Stimulated activated CD4-positive, alpha-beta T cell treated with anti-CD3 and anti-CD28 coated beads, Interleukin-12 subunit alpha, Interleukin-12 subunit beta, amount 100 ng/mL, for 24 hours (primary cell): ENCODE measurements at places on chromosomes 7 and 10.

GRCh38 chr10:9254353-9254752 lies 1199.9 kb downstream of the GATA3 start:
- no peak for DNase-seq

DNA sequence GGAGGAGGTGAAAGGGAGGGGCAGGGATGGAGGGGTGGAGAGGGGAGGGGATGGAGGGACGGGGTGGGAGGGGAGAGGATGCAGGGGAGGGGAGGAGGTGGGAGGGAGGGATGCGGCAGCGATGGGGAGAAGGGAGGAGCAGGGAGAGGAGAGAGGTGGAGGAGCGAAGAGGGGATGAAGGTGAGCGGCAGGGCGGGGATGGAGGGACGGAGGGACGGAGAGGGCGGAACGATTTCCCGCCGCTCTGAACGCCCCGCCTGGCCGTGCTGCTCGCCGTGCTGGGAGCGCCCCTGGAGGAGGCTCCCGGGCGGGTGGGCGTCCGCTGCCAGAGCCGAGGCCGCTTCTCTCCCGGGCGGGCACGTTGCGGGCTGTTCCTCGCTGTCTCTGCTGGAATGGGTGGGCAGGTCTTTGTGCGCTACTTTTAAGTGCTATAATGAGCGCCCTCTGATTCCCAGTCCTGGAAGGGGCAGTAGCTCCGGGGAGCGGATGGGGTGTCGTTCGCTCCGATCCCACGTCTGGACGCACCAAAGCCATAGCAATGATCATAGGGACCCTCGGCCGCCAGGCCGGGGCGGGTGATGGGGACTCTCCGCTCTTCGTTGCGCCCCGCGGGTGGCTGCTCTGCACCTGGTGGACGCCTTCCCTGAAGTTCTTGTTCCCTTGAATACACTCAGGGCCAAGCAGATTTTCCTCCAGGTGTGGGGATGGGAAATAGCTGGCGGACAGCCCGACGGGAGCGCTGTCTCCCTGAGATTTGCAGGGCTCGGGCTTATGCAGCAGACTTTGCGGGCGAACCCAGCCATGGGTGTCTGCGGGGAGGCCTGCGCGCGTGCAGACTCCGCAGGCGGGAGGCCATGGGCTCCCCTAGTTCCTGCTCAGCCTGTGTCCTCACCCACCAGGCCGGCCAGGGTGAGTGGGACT lies 81.1 kb upstream of the CPXM2 start:
- no peak for DNase-seq

- no peak for DNase-seq
Observed at GRCh38 chr10:102324061-102324460, 71.4 kb upstream of the NFKB2 start.

GRCh38 chr10:61855771-61856170 lies 45.7 kb upstream of the ARID5B start:
- no peak for DNase-seq

DNA sequence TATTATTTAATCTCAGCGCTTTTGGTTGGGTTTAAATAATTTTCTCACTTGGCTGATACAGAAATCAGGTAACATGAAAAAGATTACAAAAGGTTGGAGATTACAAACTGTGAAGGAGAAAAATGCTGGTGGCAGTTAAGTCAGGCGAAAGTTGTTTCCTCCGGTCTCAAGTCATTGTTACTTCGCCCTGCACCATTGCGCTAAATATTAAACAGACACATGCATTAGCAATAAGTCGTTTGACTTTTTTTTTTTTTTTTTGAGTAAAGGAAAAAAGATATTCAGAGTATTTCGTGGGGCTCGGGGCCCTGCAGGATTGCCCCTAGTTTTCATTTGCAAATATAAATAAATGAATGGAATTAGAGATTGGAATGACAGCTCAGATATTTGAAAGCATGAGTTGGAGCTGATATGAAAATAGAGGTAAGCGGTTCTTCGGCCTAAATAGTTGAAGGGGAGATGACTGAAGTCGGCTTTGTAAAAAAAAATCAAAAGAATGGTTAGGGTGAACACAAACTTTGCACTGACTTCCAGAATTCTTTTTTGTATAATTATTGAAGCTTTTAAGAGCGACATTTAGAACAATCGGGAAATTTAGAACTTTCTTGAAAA lies 914 bp downstream of the SDHAF3 start:
- no peak for DNase-seq

DNA sequence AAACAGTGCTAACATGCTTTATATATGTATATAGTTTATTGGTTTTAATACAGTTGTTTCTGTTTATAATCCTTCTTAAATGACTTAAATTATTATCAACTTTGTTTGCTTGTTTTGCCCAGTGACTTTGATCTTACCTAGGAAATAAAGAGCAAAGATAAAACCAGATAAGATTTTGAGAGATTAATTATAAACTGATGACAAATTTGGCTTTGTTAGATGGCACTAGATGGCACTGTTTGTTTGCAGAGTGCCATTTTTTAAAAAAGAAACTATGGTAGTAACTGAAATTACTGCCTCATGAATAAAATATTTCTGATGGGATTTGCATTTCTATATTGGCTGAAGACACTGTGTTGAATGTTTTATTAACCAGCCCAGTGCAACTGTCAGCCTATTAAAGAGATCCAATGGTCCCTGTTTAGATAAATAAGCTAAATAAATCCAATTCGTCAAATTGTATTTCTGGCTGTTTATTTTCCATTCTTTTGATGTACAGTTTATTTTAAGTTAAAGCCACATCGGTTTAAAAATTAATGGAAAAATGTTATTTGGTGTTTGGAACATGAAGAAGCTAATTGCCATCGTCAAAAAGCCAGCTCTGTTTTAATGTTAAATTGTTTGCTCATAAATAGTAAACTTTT lies 28.7 kb downstream of the VTI1A start:
- DNase-seq, result no peak

DNA sequence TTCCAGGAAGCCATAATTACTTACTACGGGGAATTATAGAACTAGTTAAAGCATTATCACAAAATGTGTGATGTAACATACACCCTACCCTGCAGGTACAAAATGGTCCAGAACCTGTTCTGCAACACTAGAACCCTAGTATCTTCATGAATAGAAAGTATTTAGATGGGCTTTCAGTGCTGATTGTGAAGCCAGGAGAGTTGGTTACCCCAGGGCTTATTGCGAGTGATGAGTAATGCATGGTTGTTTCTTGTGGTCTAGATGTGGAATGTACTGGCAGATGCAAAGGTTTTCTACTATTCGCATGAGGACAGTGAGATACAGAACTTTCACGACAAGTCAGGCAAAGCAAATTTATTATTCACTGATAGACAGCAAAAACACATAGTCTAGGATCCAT lies 33.6 kb upstream of the AGR3 start:
- DNase-seq, result no peak

- no peak for DNase-seq
Observed at GRCh38 chr10:36341471-36341870, 699.4 kb upstream of the FZD8 start.

GRCh38 chr7:55493408-55493807 lies 78.9 kb downstream of the VOPP1 start:
- no peak for DNase-seq

DNA sequence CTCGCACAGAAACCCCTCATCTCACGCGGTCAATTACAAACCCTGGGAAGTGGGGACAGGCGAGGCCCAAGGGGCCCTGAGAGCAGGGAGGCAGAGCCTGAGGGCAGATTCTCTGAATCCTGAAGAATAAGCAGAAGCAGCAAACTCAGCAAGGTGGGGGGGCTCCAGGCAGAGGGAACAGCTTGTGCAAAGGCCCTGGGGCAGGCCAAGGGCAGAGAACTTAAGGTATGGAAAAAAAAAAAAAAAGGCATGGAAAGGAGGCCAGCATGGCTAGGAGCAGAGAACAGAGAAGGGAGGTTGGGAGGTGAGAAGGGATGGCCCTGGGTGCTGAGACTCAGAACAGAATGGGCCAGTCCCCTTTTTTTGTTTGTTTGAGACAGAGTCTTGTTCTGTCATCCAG lies 32.8 kb upstream of the TNRC18 start:
- no peak for DNase-seq

DNA sequence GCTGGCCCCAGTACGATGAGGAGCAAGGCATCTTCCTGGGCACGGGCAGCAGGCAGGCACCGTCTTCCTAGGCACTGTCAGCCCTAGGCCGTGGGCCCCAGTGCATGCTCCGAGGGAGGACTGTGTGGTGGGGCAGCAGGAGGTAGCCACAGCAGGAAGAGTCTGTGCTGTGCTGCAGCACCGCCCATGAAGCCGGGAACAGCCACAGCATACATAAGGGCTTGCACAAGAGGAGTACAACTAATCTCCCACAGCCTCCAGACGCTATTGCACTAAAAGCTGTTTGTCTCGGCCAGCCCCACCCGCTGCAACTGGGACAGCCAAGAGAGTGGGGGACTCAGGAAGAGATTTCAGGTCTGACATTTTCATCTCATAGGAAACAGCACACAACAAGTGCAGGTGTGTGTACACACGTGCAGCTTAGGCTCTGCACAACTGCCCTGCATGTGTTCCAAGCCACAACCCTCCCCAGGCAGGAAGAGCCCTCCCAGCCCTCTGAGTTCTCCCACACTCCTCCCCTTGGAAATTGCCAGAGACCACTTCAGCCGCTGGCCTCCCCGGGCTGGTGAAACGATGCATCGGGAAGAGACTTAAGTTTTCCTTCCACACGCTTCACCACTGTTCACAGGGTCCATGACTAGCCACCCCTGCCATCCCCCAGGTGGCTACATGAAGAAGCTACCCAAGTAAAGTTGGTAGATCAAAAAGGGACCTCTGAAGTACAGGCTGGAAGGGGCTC lies 88.1 kb upstream of the DDC start:
- DNase-seq, result no peak

DNA sequence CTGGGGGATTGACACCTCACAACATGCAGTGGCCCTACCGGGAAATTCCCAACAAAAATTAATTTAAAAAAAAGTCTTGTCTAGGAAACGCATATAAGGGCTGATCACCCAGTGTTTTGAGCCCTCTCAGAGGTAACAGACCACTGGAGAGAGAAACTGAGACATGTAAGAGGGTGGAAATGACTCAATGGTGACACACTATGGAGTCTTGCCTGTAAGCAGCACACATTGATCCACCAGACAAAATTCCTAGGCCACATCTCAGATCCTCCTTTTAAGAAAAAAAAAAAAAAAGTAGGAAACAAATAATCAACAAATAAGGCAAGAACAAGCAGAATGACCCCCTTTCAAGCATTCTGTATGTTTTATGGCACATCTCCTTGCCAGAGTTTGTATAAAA lies 296.2 kb downstream of the MAGI2 start:
- DNase-seq, result no peak
